ENCODE measurements at places on chromosomes 4 and X. TPM values are rescaled to one million over a fixed set of nuclear protein-coding genes. Genes with fewer than 3 reads are reported as not detected.

Gene TMPRSS11B
- total RNA-seq = not detected

Gene FAM200B
- total RNA-seq = 69.8 TPM

Gene FHDC1
- total RNA-seq = 0.49 TPM

Gene NSDHL
- total RNA-seq = 35.0 TPM

Gene AR
- total RNA-seq = 20.4 TPM

Gene ZNF674
- total RNA-seq = 3.9 TPM

Gene TMEM131L
- 39.6 TPM for total RNA-seq

Gene AP1S2
- 83.5 TPM for total RNA-seq

Gene SCD5
- 6.2 TPM for total RNA-seq

Gene RGN
- total RNA-seq = 5.3 TPM

Gene TEX13D
- not detected for total RNA-seq

Gene DAPP1
- total RNA-seq = 0.57 TPM

Gene MUC7
- not detected for total RNA-seq

Measured in subcutaneous adipose tissue (tissue), 4 donors.